ENCODE measurements at places on chromosomes 6 and 20.

- H3K27ac ChIP-seq = no peak overlapping the region
- peak; percentile 47 for DNase-seq
- H3K4me1 ChIP-seq = peaks cover 19% of the 10 kb centered on the region
- no peak overlapping the region for H3K4me3 ChIP-seq
Observed at GRCh38 chr6:167285077-167285770, 5.9 kb upstream of the UNC93A start.

DNA sequence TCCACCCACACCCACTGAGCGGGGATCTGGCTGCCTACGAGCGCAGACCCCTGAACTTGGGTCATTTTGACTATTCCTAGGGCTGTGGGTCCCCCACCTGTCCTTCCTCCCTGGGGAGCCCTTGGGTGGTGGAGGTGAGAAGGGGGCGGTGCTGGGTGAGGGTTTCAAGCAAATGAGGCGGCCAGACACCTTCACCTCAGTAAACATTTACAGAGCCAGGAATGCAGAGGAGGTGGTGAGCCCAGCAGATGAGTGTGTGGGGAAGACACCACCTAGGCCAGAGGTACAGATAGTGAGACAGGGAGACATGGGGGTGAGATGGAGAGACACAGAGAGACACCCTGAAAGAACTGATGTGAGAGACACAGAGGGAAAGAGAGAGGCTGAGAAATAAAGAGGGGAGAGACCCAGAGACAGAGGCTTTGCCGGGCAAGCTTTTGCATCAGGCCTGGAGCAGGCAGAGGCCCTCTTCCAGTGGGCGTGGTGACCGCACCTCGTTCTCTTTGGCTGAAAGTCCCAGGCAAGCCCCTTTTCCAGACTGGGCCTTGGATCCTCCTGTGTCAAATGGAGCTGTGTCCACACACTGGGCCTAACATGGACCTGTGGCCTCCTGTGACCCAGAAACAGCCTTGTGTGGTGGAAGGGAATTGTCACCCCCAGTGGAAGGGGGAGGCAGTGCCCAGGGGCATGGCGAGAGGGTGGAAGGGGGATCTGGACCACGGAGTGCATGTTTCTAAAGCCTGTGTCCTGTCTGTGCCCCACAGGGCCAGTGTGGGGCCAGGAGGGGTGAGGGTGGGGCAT, 29.7 kb downstream of the CEBPB start:
- H3K27me3 ChIP-seq = no peaks in the 10 kb centered on the region
- H3K4me1 ChIP-seq = peaks cover 20% of the 10 kb centered on the region

DNA sequence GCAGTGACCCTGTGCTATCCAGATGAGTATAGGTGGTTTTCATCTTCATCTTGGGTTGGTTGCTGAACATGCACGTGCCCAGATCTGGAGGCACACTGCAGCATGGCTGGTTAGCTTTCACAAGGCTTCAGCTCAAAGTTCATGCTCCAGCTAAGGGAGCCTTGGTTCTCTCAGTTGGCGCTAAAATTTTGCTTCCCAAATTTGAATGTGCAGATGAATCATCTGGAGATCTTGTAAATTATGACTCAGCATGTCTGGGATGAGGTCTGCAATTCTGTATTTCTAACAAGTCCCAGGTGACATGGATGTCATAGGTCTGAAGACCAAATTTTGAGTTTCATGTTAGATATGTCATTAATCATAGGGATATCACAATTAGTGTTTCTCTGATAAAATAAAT, 230.8 kb downstream of the FOXA2 start:
- no peaks in the 10 kb centered on the region for H3K4me1 ChIP-seq
- H3K4me3 ChIP-seq = no peak overlapping the region
- no peak overlapping the region for H3K27ac ChIP-seq
- H3K36me3 ChIP-seq = no peaks in the 10 kb centered on the region
- DNase-seq = no peak

GRCh38 chr20:36607586-36608387, 2.2 kb downstream of the RAB5IF start:
- peaks cover 19% of the 10 kb centered on the region for H3K4me1 ChIP-seq
- H3K36me3 ChIP-seq = peaks cover 11% of the 10 kb centered on the region
- peak overlapping the region; percentile 97 for H3K4me3 ChIP-seq
- no peak for DNase-seq
- H3K27ac ChIP-seq = peak overlapping the region; percentile 94
- H3K27me3 ChIP-seq = no peaks in the 10 kb centered on the region

DNA sequence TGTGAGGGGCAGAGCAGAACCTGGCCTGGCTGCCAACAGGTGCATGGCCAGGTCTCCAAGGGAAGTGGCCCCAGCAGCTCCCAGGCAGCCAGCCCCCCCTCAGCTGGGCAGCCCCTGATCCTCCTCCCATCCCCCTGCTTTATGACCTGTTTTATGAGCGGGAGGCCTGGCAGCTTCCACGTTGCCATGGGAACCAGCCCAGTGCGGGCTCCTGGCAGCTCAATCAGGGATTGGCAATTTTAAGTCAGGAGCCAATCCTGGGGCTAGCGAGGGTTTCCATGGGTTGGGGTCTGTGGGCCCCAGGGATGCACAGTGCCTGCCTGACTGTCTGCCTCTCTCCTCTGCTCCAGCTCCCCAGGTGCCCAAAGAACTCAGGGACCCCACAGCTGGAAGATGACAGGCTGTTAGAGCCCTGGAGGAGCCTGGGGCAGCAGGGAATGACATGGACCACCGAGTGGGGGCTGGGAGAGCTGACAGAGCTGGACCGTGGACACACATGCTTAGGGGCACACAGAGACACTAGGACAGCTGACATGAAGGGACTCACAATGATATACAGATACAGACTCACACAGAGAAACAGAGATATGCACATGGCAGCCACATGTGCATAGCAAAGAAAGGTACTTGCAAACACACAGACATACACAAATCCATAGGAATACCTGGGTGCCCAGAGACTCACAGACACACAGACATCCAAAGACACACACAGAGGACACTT, 56.5 kb upstream of the SIRPA start:
- no peak for DNase-seq
- no peak overlapping the region for H3K27ac ChIP-seq
- H3K36me3 ChIP-seq = no peaks in the 10 kb centered on the region

- peak overlapping the region; percentile 27 for H3K4me3 ChIP-seq
- peaks cover 39% of the 10 kb centered on the region for H3K4me1 ChIP-seq
- no peaks in the 10 kb centered on the region for H3K27me3 ChIP-seq
- H3K27ac ChIP-seq = peak overlapping the region; percentile 88
Observed at GRCh38 chr6:7243179-7243981, 69.6 kb downstream of the SSR1 start.

GRCh38 chr6:16698997-16699868, 62.0 kb downstream of the ATXN1 start:
- peak overlapping the region; percentile 1 for H3K27ac ChIP-seq
- H3K4me1 ChIP-seq = peaks cover 41% of the 10 kb centered on the region
- DNase-seq = no peak
- no peaks in the 10 kb centered on the region for H3K27me3 ChIP-seq
- H3K4me3 ChIP-seq = no peak overlapping the region
- H3K36me3 ChIP-seq = no peaks in the 10 kb centered on the region

DNA sequence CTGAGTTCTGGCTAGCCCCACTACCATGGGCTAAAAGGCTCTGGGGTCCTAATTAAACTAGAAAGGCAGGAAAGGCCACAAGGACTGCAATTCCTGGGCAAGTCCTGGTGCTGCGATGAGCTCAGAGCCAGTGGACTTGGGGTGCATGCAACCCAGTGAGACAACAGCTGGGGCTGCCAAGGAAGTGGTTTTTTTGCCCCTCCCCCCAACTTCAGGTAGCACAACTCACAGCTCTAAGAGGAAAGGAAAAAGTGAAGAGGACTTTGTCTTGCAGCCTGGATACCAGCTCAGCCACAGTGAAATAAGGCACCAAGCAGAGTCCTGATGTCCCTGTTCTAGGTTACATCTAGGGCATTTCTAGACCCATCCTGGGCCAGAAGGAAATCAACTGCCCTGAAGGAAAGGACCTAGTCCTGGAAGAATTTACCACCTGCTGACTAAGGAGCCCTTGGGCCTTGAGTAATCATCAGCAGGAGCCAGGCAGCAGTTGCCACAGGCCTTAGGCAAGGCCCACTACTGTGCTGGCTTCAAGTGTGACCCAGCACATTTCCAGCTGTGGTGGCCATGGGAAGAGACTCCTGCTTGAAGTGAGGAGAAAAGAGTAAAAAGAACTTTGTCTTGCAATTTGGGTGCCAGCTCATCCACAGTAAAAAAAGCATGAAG, 358.4 kb downstream of the BTBD3 start:
- no peak for DNase-seq
- H3K27me3 ChIP-seq = no peaks in the 10 kb centered on the region
- no peaks in the 10 kb centered on the region for H3K36me3 ChIP-seq
- no peaks in the 10 kb centered on the region for H3K4me1 ChIP-seq
- no peak overlapping the region for H3K4me3 ChIP-seq

All from type B pancreatic cell (in vitro differentiated cells).